CD4-positive, alpha-beta T cell treated with Interleukin-4 for 1 hour (primary cell): ENCODE measurements at places on chromosomes 7 and 10.
A peak's percentile ranks its signal among the peaks of the same experiment; 100 is the strongest.

DNA sequence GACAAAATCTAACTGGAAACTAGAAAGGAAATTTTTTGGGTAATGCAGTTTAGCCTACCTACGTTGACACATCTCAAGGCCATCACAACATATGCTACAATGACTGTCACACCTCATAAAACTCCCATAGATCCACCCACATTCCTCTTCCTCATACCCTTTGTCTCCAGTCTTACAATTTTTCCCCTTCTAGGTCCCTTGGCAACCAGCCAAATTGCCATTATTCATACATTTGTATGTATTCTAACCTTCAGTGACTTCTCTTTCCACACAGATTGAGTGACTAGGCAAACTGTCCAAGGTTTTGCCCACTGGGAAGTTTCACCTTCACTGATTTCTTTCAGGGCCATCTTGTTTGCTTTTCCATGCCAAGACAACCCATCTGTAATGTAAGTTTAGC lies 100.5 kb upstream of the TPK1 start:
- DNase-seq, result no peak

GRCh38 chr7:36667007-36667745 lies 57.1 kb downstream of the AOAH start:
- DNase-seq, result no peak

DNA sequence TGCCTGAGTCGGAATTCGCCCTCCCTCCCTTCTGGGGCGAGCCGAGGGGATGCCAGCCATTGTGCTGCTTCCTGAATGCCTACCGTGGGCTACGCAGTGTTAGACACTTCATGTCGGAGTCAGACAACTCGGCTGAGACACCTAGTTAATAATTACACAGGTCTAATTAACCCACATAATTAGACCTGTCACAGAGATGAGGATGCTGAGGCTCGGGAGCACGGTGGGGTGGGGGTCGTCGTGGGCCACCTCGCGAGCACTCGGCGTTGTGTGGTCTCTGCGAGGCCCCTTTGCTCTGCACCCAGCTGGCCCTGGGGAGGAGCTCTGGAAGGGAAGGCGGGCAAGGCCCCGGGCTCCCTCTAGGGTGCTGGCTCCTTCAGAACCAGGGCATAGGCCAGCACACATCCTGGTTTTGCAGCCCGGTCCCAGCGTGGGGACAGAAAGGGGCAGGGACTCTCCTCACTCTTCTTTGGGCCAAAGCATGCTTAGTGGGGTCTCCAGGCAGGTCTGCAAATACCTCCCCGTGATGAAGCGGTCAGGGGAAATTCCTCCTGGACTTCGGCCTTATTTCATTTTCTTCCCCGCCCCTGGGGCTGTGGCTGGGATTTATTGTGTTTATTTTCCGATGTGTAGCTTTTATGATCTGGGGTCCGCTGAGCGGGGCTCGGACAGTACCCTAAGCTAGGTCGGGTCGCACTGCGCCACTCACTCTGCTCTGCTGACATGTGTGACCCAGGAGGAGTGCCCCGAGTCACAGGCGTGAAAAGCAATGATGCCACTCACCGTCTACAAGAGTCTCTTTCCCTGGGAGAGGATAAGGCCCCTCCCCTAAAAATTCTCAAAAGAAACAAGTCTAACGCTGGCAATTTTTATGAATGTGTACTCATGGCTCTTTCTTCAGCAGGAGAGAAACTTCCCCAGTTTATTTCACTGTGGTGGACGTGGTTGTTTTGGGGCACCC lies 4.9 kb upstream of the FOXL3 start:
- no peak for DNase-seq

GRCh38 chr7:33841705-33842129 lies 63.6 kb upstream of the BMPER start:
- DNase-seq, result no peak

- no peak for DNase-seq
These were observed 50.1 kb downstream of the PRLHR start for GRCh38 chr10:118545381-118545780.

DNA sequence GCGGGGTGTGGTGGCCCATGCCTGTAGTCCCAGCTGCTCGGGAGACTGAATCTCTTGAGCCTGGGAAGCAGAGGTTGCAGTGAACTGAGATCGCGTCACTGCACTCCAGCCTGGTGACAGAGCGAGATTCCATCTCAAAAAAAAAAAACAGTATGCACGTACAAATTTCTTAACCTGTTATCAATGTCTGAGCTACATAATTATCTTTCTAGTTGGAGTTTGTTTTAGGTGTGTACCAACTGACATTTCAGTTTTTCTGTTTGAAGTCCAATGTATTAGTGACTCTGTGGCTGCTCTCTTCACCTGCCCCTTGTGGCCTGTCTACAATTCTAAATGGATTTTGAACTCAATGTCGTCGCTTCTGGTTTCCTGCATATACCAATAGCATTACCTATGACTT lies 40.3 kb downstream of the CD36 start:
- DNase-seq, result no peak

GRCh38 chr10:75825661-75826060 lies 394.2 kb downstream of the LRMDA start:
- DNase-seq, result no peak

DNA sequence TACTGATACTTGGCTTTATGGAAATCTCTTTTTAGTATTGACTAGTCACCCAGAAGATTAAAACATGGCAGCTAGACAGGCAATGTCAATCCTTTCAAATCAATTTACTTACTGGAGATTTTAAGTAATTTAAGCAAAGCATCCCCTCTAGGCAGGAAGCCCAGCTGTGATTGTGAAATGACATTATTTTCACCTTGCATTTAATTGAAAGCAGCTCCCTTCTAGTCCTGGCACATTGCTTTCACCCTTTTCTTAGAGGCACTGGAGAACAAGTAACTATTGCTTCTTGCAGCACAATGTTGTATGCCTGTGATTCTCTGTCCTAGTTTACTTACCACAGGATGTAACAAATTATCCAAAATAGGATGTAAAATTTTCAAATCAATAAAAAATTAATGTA lies 13.3 kb downstream of the ST7 start:
- DNase-seq, result no peak

DNA sequence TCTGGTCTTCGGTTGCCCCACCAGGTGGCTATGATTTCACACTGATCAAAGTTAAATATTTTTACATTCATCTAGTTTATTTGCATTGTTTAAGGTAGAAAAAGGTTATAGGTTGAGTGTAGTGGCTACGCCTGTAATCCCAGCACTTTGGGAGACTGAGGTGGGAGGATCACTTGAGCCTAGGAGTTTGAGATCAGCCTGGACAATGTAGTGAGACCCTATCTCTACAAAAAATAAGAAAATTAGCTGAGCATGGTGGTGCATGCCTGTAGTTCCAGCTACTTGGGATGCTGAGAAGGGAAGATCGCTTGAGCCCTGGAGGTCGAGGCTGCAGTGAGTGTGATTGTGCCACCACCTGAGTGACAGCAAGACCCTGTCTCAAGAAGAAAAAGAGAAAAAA lies 3.8 kb downstream of the CCM2 start:
- no peak for DNase-seq

GRCh38 chr7:155745737-155746136 lies 66.5 kb downstream of the SHH start:
- DNase-seq, result no peak

GRCh38 chr10:82245157-82245556 lies 370.2 kb downstream of the NRG3 start:
- no peak for DNase-seq

GRCh38 chr10:43045631-43046287 lies 31.1 kb upstream of the RET start:
- DNase-seq, result no peak

DNA sequence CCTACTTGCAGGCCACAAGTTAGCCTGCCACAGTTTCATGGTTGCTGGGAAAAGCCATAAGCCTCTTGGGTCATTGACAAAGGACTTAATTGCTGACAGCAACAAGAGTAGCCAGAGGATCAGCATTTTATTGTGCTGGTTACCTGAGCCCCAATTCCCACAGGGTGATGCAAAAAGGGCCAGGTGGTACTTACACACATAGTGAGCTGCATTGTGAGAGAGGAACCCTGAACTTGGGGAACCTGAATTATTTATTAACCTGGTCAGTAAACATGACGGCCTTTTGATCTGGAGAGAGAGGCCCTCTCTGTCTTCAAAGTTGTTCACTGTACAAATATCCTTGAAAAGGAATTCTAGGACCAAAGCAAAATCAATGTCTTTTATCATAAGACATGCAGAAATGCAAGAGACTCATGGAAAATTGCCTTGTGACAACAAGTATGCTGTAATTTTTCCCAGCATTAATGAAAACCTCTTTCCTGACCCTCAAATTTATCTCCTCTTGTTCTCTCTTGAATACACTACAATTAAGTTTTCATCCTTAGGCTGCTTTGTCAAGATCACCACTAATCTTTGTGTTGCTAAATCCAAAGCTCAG lies 102.9 kb upstream of the PHYHIPL start:
- DNase-seq, result no peak

GRCh38 chr7:17640730-17641377 lies 299.4 kb downstream of the SNX13 start:
- peak; percentile 36 for DNase-seq

GRCh38 chr7:36962367-36962766 lies 238.1 kb upstream of the AOAH start:
- DNase-seq, result no peak

DNA sequence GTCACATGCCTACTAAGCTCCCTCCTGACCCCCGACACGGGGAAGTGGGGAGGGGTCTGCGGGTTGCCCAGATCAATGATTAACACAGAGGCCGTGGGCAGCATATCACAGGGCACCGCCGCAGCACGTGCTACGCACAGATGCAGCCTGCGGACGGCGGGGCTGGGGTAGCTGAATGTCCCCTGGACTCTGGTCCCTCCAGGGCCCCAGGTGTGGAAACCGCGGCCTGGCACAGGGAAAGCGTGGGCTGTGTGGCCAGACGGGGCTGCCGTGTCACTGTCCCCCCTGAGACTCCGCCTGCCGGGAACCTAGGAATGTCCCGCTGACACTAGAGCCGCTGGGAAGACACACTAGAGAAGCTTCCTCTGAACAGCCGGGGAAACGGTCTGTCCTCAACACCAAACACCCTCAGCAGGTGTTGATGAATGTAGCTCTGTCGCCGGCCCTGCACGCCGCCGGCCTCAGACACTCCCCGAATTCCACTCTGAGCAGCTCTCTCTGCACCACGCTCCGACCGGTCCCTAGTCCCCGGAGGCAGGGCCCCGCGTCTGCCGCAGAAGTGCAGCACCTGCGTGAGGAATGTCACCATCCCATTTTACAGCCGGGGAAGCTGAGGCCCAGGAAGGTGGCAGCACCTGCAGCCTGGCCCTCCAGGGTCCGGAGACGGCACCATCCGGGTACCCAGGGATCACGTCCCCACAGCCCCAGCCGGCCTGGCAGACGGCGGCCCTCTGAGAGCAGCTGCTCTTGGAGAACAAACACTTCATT lies 33.4 kb upstream of the PDGFA start:
- DNase-seq, result no peak

DNA sequence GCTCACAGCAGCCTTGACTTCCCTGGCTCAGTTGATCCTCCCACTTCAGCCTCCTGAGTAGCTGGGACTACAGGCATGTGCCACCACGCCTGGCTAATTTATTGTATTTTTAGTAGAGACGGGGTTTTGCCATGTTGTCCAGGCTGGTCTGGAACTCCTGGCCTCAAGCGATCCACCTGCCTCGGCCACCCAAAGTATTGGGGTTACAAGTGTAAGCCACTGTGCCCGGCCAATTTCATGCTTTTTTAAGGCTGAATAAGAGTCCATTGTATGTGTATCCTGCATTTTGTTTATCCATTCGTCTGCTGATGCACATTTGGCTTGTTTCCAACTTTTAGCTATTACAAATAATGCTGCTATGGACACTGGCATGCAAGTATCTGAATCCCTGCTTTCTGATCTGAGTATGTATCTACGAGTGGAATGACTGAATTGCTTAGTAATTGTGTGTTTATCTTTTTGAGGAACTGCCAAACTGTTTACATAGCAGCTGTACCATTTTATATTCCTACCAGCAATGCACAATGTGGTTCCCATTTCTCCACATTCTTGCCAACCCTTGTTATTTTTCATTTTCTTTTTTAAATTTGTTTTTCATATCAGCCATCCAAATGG lies 37.3 kb upstream of the TPST1 start:
- DNase-seq, result no peak

DNA sequence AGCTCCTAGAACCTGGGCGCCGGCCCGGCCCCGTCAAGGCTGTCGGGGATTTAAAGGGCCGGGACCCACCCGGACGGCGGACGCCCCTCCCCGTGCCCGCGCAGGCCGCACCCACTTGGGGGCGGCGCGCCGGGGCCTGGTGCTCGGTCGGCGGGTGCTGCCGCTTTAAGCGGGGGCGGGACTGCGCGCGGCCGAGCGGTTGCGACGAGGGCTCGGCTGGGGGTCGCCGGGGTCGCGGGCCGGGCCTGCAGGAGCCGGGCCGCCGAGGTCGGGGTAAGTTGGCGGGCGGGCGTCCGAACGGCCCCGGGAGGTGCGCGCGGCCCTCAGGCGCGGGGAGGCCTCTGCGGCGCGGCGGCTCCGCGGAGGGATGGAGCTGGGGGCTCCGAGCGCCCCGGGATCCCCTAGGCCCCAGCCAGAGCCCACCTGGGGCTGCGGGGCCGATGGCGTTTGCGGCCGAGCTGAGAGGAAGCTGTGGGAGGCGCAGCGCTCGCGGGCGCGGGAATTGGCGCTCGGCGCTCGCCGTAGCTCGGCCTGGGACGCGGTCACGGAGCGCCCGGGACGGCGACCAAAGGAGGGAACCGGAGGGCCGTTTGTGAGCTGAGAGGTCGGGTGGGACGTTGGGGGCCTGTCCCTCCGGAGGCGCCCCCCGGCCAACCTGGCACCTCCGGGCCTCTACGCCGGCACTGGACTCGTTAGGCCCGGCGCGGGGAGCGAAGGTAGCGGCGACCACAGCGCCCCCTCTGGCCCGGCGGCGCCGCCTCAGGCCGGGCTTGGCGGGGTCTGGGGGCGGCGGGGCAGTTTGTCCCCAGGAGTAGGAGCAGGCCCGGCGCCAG lies at the start of gene TRRAP:
Gene TRRAP, plus strand, starts transcription at position 168 of the 833 bp plus-strand sequence. CDS start 2,619 bp downstream, outside the sequence.
- DNase-seq, result peak; percentile 78

- no peak for DNase-seq
These were observed 3.9 kb upstream of the CUEDC2 start for GRCh38 chr10:102436312-102436711.

GRCh38 chr7:78703391-78703790 lies 750.1 kb downstream of the MAGI2 start:
- no peak for DNase-seq

DNA sequence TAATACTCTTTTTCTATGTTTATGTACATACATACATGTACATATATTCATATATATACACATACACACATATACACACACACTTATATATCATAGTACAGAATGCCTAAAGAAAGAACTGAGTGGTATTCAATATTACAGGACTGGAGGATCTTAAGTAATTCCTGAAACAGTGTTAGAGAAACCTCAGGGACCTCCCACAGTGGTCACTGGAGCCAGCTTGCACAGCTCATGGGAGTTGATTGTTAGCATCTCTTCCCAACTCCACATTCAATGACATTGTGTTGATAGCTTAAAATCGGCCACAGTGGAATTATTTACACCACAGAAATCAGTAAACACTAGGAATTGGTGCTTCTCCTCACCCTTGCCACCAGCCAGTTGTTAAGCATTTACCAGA lies 6.0 kb downstream of the LRRC17 start:
- no peak for DNase-seq

GRCh38 chr7:24152877-24153472 lies 131.0 kb upstream of the NPY start:
- DNase-seq, result no peak

GRCh38 chr10:48879451-48879850 lies 60.2 kb downstream of the LRRC18 start:
- DNase-seq, result no peak
